ENCODE measurements at places on chromosomes 3 and 15.

GRCh38 chr15:37733628-37734027, 200.8 kb upstream of the TMCO5A start:
- no peak for DNase-seq

GRCh38 chr15:66235866-66236265, 17.7 kb downstream of the MEGF11 start:
- DNase-seq: no peak

- no peak for DNase-seq
These were observed 46.8 kb upstream of the SRGAP3 start for GRCh38 chr3:9296241-9296640.

DNA sequence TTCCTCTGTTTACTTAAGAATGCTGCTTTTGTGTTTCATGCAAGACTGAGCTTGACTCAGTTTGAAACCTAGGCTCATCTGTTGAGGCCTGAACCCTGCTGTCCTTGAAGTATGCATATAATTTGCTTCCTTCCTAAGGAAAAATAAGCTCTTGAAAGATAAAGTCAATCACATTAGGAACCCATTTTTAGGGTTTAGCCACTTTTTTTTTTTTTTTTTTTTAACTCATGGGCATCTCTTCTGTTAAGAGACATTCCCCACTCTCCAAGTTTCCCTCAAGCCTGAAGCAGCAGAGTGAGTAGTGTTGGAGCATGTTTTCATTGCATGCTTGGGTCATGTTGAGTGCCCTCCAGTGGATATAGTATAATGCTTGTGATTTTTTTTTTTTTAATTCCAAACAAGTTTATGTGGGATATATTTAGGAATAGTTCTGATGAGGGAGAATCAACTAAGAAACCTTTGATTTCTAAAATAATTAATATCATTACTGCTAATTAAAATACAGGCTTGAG, 3.6 kb downstream of the CTNNB1 start:
- no peak for DNase-seq

- no peak for DNase-seq
These were observed 130.0 kb upstream of the TJP1 start for GRCh38 chr15:29952225-29952624.

GRCh38 chr3:36558961-36559360, 178.7 kb downstream of the STAC start:
- DNase-seq: no peak

DNA sequence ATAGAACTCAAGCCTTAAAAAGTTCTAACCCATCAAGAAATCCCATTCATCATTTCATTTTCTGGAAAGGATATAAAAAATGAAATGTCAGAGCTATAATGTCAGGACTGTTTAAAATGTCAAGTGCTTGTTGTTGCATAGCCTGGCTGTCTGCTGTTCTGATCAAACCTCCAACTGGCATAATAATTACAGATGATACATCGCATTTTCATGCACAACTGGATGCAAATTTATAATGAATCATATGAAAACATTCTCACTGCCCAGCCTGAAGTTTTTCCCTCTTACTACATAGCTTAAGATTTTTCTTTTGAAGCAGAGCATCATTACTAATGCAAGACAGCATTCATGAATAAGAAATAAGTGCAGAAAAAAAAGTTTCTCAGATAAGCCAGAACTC, 46.5 kb downstream of the GUCA1C start:
- no peak for DNase-seq

- DNase-seq: no peak
These were observed 61.0 kb downstream of the HMG20A start for GRCh38 chr15:77481670-77482069.

DNA sequence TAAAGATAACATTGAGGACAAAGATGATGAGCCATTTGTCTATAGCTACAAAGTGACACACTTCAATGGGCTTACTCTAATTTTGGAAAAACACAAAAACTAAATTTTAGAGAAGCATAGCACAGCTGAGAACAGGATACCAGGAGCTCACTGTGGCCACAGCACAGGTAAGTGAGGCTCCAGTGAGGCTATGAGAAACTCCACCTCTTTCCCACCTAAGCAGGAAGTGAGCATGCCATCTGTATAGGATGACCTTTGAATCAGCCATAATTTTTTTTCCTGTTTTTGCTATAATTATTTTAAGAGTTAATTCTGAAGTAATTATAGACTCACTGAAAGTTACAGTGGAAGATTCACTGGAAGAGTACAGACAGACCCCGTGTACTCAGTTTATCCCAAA, 82.1 kb upstream of the DCLK3 start:
- DNase-seq: no peak

- no peak for DNase-seq
These were observed 223.5 kb downstream of the DTWD1 start for GRCh38 chr15:49844390-49844789.

GRCh38 chr3:168249550-168250414, 154.1 kb upstream of the GOLIM4 start:
- DNase-seq: no peak

GRCh38 chr3:107892955-107893624, 197.7 kb downstream of the CD47 start:
- no peak for DNase-seq

DNA sequence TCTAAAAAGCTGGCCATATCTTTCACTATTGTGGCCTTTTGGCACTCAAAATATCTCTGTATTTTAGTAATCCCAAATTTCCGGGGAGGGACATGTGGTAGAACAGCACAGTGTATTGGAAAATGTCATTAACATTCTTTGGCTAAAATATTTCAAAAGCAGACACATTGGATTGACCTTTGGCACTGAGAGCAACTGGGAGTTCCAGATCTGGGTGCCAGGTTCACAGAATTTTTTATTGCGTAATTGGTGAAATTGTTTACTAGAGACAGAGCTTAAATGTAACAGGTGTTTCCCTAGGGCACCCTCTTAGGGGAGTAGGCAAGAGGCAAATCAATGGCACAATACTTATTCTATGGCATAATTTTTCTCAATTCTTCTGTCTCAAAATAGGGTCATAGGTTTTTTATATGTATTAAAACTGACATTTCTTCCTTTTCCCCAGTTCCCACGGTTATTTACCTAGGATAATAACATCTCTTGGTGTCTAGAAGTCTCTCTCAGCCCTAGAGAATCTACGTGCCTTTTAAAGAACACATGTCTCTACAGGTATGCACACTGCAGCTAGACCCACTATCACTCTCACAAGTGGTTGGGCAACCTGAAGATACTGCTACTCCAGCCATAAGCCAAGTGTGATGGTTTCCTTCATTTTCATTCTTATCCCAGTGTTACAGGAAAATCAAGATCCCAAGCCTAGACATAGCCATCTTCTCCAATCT, 10.6 kb downstream of the RBMS3 start:
- no peak for DNase-seq

- no peak for DNase-seq
These were observed 154.6 kb downstream of the APBA2 start for GRCh38 chr15:29040370-29040751.

DNA sequence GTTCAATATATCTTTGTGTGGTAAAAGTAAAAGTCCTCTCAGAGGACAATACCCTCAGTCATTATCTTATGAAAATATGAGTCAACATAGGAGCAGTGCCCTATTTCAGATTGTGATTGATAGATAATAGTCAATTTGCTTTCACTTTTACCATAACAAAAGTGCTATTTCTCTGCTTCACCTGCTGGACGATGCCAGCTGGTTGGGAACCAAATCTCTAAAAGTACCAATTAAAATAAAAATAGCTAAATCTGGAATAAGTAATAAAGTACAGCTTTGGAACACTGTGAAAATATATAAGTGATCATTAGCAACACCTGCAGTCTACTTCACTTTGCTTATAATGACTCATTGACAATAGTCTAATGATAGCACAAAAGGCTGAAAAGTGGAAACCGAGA, 390.3 kb upstream of the AGTR1 start:
- no peak for DNase-seq

- DNase-seq: no peak
These were observed 325.4 kb downstream of the FOXP1 start for GRCh38 chr3:71258116-71258515.

DNA sequence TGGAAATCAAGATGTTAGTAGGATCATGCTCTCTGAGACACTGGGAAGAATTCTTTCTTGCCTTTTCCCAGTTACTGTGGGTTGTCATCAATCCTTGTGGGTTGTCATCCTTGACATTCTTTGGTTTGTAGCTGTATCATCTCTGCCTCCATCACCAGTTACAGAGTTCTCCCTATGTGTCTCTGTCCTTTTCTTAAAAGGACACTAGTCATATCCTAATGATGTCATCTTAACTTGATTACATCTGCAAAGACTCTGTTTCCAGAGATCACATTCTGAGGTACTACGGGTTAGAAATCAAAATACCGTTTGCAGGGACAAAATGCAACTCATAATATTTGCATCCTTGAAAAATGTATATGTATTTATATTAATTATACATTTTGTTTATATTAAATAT, 500.4 kb downstream of the ZBBX start:
- no peak for DNase-seq

GRCh38 chr3:149527531-149528339, 53.2 kb downstream of the TM4SF4 start:
- DNase-seq: no peak

- DNase-seq: no peak
These were observed 43.1 kb downstream of the XXYLT1 start for GRCh38 chr3:195227871-195228270.

- no peak for DNase-seq
These were observed 1132.5 kb downstream of the TUSC7 start for GRCh38 chr3:117842086-117842485.

DNA sequence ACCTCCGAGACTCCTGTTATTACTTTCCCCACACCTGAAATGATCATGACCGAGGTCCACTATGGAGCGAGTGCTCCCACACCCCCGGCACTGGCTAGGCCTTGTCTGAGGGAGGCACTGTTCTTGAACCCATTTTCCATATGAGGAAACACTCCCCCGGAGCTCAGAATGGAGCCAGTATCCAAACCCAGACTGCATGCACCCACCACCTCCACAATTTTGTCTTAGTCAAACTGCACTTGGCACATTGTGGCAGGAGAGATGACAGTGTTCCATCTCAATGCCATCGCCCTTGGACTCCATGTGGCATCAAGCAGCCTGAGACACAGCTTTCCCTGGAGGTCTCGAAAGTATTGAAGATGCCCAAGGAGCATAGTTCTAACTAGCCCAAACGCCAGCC, 154.1 kb downstream of the NUP210 start:
- no peak for DNase-seq

- DNase-seq: no peak
These were observed 23.2 kb downstream of the SHC4 start for GRCh38 chr15:48940508-48940907.

DNA sequence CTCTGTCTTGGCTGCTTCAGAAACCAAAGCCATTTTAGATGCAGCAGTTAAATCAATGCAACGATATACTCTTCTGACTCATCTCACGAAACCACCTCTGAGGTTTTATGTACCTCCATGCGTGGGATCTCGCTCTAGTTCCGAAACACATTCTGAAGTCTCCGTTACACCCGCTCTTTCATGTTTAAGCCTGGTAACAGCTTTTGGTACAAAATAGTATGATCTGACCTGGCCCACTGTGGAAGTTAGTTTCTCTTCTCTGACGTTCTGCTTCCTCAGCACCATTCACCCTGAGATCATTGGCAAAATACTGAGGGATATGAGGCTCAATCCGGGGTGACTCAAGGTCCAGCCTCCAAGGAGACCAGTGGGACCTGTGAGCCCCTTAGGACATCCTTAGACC, 121.9 kb downstream of the TMEM266 start:
- no peak for DNase-seq

DNA sequence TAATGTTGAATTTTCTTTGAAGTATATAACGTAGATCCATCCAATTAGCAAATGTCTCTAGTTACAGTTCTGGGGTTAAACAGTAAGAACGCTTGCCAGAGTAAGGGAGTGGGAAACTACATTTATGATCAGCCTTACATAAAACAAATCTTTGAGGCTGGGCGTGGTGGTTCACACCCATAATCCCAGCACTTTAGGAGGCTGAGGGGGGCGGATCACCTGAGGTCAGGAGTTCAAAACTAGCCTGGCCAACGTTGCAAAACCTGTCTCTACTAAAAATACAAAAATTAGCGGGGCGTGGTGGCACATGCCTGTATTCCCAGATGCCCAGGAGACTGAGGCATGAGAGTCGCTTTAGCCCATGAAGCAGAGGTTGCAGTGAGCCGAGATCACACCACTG, 50.1 kb upstream of the GATM start:
- no peak for DNase-seq

GRCh38 chr3:64651741-64652241, 36.0 kb downstream of the ADAMTS9 start:
- no peak for DNase-seq

DNA sequence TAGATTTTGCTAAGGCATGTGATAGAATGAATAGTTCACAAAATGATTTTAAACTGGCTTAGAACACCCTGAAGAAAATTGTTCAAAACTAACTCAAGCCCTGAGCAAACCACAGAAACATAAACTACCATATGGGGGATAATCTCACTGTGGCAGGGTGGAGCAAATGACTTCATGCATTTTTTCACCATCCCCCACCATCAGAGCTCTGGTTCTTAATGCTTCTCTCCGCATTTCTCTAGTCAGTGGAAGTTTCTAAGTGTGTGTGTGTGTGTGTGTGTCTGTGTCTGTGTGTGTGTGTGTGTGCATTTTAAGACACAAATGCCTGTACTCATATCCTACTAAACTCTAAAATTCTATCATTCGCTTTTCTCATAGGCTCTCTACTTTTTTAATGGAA, 107.1 kb upstream of the PHLDB2 start:
- no peak for DNase-seq

DNA sequence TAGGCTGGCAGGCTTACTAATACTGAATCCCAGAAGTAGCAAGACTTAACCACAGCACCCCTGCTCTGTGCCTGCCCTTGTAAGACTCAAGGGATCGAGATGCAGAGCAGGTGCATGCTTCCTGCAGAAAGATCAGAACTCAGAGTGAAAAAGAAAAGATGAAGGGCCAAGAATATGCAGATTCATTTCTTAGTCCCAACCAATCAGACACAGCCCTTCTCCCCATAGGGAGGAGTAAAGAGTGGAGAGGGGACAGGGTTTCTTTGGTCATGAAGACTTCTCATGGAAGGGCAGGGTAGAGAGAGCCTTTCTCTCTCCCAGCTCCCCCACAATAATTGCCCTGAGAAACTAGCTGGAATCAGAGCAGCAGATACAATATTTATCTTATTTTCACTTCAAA, 105.6 kb upstream of the MB21D2 start:
- no peak for DNase-seq

DNA sequence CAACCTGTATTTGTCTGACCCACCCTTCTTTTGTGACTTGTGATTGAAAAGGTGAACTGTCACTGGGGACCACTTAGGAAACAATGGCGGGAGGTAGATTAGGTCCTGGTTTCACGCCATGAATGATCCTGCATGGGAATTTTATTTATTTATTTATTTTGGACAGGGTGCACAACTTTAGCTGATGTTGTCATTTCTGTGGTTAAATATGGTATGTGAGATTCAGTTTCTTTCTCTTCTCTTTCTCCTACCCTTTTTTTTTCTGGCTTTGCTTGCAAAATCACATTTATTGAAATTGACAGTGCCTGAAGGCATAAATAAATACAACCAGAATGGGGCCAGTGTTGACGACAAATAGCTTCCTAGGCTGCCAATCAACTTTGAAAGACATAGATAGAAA, 18.0 kb upstream of the HTR3E start:
- DNase-seq: no peak

- DNase-seq: no peak
These were observed 118.3 kb upstream of the NEO1 start for GRCh38 chr15:72933976-72934375.
